CD4-positive, alpha-beta memory T cell (primary cell): ENCODE measurements at places on chromosomes 1 and 21. TPM values are rescaled to one million over a fixed set of nuclear protein-coding genes. Genes with fewer than 3 reads are reported as not detected.

MYBPHL gene
- total RNA-seq, result not detected

GRCh38 chr1:158039380-158039779 lies 45.9 kb downstream of the KIRREL1 start:
- no peak overlapping the region for H3K27ac ChIP-seq
- H3K4me3 ChIP-seq, result no peak overlapping the region
- no peaks in the 10 kb centered on the region for H3K4me1 ChIP-seq
- H3K36me3 ChIP-seq, result no peaks in the 10 kb centered on the region
- no peak for DNase-seq
- no peaks in the 10 kb centered on the region for H3K27me3 ChIP-seq

DNA sequence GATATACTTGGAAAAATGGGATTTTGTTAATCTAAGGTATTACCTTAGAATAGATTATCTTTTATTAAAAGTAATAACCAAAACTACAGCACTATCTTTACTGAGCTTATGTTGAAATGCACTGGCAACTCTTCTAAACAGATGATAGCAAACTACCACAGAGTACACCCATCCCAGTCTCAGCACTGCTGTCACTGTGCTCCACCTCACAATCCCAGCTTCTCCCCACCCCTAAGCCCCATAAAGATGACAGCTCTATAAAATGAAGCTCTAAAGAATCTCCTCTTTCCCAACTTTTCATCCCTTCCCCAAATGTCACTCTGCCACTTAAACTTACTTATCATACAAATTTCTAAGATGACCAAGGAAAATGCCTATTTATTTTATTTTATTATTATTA lies 6.4 kb downstream of the DSTYK start:
- H3K4me1 ChIP-seq, result peaks cover 42% of the 10 kb centered on the region
- H3K27ac ChIP-seq, result no peak overlapping the region
- no peak overlapping the region for H3K4me3 ChIP-seq
- H3K36me3 ChIP-seq, result no peaks in the 10 kb centered on the region
- no peaks in the 10 kb centered on the region for H3K27me3 ChIP-seq

GRCh38 chr21:44706026-44706705 lies 5.2 kb downstream of the TSPEAR start:
- H3K4me1 ChIP-seq, result peaks cover 33% of the 10 kb centered on the region
- no peak overlapping the region for H3K4me3 ChIP-seq
- no peaks in the 10 kb centered on the region for H3K36me3 ChIP-seq
- DNase-seq, result no peak
- peaks cover 63% of the 10 kb centered on the region for H3K27me3 ChIP-seq

GRCh38 chr1:16048573-16049189 lies 5.1 kb downstream of the CLCNKB start:
- H3K36me3 ChIP-seq, result no peaks in the 10 kb centered on the region
- peaks cover 5% of the 10 kb centered on the region for H3K4me1 ChIP-seq
- no peaks in the 10 kb centered on the region for H3K27me3 ChIP-seq
- H3K4me3 ChIP-seq, result no peak overlapping the region
- DNase-seq, result peak; percentile 58
- no peak overlapping the region for H3K27ac ChIP-seq

GRCh38 chr1:95118067-95118499 lies 928 bp downstream of the TLCD4 start:
- H3K36me3 ChIP-seq, result no peaks in the 10 kb centered on the region
- H3K4me3 ChIP-seq, result peak overlapping the region; percentile 19
- peaks cover 21% of the 10 kb centered on the region for H3K27me3 ChIP-seq

DNA sequence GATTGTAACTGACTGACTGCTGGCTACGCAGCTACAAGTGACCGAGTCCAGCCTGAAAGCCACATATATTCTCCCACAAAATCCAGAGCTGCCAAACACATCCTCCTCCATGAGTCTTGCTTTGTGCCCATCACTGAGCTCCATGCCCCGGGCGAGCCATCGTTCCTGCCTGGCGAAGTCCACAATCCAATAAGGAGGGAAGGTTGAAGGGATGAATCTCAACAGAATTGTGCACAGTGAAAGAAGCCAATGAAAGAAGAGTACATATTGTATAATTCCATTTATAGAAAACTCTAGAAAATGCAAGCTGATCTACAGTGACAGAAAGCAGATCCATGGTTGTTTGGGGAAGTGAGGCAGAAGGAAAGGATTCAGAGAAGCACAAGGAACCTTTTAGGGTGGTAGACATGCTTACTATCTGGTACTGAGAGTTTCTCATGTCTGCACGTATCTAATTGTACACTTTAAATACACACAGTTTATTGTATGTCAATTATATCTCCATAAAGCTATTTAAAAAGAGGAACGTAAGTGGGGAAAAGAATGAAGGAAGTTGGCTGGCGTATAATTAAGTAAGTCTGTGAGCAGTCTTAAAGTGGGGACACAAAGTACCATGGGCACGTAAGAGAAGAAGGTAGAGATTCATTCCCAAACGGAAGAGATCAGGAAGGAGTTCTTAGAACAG lies 115.9 kb upstream of the JUN start:
- peaks cover 25% of the 10 kb centered on the region for H3K4me1 ChIP-seq
- no peaks in the 10 kb centered on the region for H3K36me3 ChIP-seq
- H3K27me3 ChIP-seq, result no peaks in the 10 kb centered on the region
- no peak overlapping the region for H3K4me3 ChIP-seq
- no peak for DNase-seq

DNA sequence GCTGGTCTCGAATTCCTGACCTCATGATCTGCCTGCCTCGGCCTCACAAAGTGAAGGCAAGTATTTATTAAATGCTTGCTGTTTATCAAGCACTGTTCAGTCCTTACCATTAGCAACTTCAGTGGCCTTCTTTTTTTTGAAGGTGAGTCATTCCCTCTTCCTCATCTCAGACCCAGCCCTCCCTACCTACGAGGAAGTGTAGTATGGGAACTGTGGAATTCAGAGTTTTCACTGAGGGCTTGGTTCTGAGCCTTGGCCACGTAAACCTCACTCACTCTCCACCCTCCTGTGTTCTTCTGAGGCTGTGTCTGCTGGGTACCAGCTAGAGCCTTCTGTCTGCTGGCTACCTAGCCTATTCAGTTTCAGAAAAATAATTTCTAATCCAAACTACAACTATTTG lies 218.3 kb upstream of the SGIP1 start:
- H3K4me3 ChIP-seq, result no peak overlapping the region
- no peak overlapping the region for H3K27ac ChIP-seq
- no peaks in the 10 kb centered on the region for H3K36me3 ChIP-seq
- no peak for DNase-seq
- H3K4me1 ChIP-seq, result no peaks in the 10 kb centered on the region
- H3K27me3 ChIP-seq, result no peaks in the 10 kb centered on the region
